ENCODE measurements at places on chromosomes 4 and X.

GRCh38 chr4:164606478-164606877, 147.5 kb upstream of the SMIM31 start:
- no peak for DNase-seq

DNA sequence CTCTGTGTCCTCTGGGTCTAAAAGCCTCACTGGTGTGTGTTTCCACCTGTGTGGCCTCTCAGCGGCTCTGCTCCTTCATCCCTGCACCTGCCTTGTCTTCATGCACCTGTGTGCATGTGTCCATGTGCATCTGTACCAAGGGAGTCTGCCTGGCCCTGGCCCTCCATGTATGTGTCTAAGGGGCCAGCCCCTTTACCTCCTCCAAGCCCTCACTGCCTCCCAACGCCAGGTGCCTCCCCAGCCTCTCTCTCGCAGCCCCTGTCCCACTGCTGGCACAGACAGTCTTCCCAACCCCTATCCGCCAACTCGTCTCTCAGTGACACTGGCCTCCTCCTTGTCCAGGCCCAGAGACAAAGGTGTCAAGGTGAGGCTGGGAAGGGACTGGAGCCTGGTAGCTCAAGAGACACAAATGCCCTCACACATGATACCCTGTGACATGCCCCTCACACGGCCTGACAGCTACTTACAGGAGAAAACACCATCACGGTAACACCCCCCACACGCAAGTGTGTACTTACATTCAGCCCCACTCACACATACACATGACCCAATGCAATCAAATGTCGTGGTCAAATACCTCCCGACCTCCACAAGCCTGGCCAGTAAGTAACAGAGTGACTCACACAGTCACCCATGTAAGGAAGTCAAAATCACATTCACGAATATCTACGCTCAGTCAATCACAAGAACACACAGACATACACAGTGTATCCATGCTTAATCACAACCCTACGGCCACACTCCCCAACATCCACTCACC, 11.4 kb downstream of the L1CAM start:
- DNase-seq: no peak

DNA sequence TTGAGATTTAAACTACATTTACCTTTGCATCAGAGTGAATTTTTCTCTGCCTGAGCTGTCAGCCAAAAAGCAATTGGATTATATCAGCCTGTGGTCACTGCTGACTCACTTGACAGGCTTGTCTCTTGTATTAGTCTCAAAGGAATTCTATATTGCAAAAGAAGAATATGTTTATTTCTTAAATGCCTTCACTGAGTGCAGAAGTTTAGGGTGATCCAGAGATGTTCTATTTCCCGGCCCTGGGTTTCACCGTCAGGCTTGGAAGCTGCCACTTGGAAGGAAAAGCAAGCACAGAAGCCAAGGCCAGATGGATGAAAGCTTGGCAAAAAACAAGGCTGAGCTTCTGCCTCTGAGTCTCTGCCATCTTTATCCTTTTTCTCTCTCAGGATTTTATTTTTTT, 80.9 kb downstream of the FAM114A1 start:
- DNase-seq: no peak

DNA sequence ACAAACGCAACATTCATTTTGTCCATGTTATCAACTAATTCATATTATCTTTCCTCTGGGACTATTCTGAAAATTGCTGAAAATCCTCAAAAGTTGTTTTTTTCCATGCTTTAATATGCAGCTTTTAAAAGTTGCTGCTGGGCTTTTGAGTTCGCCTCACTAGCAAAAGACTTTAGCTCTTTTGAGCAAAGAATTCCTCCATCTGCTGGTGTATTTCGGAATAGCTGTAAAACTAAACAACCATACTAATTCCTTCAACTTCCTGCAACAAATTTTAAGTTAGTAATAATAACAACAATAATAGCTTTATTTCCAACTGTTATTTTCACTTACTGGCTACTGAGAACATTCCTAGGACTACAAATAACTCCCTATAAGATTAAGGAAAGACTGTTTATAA, 124.5 kb upstream of the PLAC1 start:
- DNase-seq: peak; percentile 23

GRCh38 chrX:110317061-110317819, 645 bp downstream of the AMMECR1 start:
- peak; percentile 29 for DNase-seq

- peak; percentile 1 for DNase-seq
Measured at GRCh38 chr4:85681221-85681657, 206.3 kb downstream of the ARHGAP24 start.

DNA sequence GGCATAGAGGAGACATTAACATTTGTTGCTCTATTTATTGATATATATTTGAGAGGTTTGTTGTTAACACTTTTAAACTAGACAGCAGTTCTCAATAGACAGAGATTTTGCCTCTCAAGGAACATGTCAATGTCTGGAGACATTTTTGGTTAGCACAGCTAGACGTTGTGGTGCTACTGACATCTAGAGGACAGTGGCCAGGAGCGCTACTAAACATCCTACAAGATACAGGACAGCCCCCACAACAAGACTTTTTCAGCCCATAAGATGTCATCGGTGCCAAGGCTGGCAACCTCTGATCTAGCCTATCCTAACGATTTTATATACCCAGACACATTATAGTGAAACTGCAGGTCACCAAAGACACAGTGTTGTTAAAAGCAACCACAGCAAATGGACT, 18.4 kb upstream of the CTSO start:
- no peak for DNase-seq

GRCh38 chr4:186948361-186949242, 224.9 kb upstream of the FAT1 start:
- DNase-seq: no peak

- no peak for DNase-seq
Measured at GRCh38 chr4:138663883-138664282, 351.7 kb upstream of the NOCT start.

GRCh38 chr4:167424341-167425256, 190.3 kb upstream of the SPOCK3 start:
- DNase-seq: no peak

- no peak for DNase-seq
Measured at GRCh38 chr4:16229604-16230003, 3.3 kb upstream of the TAPT1 start.

DNA sequence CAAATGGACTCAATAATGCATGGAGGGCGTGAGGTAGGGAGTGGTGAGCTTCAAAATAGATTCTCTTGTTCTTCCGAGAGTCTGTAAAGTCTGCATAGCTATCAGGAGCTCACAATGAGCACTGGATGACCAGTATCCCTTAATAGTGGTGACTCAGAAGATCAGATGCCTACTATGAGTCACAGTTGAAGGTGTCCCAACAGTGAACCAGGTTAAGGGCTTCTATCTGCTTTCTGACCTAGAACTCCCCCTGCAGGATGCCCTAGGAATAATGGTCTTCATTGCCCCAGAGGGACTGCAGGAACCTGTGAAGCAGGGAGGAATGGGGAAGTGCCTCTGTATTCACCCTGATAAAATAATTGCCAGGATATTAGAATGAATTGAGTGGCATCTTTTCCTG, 22.1 kb downstream of the DGKK start:
- DNase-seq: peak; percentile 13

DNA sequence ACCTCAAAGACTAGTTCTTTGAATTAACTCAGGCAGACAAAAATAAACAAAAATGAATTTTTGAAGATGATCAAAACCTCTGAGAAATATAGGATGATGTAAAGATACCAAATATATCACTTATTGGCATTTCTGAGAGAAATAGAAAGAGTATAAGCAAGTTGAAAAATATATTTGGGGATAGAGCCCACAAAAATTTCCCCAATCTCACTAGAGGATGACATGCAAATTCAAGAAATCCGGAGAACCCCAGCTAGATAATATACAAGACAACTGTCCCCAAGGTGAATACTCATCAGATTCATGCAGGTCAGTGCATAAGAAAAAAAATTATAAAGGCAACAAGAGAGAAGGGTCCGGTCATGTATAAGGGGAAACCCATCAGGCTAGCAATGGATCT, 129.1 kb downstream of the CXXC4 start:
- no peak for DNase-seq

- DNase-seq: no peak
Measured at GRCh38 chr4:24278693-24279092, 305.7 kb downstream of the DHX15 start.

DNA sequence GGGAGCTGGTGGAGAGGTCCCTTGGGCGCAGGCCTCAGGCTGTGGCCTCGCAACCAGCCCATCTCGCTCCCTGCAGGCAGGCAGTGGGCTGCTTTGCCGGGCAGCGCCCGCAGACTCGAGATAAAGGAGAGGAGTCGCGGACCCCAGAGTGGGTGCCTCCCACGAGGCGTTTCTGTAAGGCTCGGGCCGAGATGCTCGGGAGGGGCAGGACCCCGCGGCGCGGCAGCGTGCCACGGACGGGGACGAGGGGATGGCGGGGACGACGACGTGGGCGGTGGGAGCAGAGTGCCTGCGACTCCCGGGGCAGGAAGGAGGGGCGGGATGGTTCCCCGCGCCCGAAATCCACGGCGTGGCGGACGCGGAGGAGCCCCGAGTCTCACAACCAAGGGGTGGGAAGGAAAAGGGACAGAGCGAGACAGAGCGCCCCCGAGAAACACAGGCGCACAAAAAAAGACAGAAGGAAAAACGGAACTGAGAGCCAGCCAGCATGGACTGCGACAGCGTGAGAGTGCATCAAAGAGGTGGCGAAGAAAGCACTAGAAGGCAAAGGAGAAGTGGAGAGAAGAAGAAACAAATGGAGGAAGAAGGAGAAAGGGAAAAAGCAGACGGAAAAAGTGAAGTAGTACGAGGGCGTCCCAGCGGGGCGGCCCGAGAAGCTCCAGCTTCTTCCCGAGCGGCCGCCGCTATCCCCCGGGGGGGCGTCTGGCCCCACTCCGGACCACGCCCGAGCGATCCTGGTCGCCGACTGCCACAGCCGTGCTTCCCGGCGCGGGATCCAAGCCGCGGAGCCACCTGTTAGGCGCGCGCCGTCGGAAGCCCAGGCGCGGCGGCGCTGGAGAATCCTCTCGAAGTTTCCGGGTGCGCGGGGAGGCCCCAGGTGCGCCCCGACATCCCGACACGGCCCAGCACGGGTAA, 1.5 kb downstream of the BEND4 start:
- no peak for DNase-seq

- DNase-seq: no peak
Measured at GRCh38 chrX:153476666-153477363, 6.4 kb upstream of the HAUS7 start.

- DNase-seq: no peak
Measured at GRCh38 chr4:135994360-135994759, 1537.9 kb downstream of the PCDH18 start.

- DNase-seq: no peak
Measured at GRCh38 chr4:185839194-185839712, 27.3 kb upstream of the SORBS2 start.

GRCh38 chr4:113635739-113636437, 125.7 kb downstream of the CAMK2D start:
- no peak for DNase-seq

DNA sequence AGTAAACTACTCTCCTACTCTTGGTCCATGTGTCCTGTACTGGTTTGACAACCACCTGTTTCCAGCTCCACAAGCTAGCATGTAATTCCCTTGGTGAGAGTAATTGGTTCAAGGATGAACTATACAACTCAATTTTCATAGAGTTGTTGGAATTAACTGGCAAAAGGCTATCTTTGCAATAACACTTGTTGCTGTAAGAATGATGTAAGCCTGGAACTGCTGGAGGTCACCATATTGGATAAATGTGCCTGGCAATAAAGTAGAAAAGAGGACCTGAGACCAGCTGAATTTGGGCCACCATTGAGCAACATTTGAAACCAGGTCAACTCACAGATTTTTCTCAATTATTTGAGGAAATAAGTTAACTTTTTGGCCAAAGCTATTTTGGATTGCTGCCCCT, 175.5 kb downstream of the CAMK2D start:
- DNase-seq: no peak

DNA sequence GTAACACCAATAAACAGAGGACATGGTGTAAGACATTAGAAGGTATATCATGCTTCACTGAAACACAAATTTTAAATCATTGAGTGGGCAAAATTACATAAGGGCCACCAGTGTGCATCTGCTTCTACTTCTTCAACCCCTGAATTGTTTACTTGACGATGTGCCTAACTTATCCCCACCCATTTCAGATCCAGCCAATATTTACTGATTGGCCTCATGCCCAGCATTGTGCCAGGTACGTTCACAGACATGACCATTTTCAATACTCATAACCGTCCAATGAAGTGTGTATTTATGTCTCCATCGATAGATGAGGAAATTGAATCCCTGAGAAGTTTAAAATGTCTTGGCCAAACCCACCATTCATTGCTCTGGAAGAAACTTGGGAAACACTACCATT, 208.3 kb upstream of the MID1 start:
- no peak for DNase-seq

DNA sequence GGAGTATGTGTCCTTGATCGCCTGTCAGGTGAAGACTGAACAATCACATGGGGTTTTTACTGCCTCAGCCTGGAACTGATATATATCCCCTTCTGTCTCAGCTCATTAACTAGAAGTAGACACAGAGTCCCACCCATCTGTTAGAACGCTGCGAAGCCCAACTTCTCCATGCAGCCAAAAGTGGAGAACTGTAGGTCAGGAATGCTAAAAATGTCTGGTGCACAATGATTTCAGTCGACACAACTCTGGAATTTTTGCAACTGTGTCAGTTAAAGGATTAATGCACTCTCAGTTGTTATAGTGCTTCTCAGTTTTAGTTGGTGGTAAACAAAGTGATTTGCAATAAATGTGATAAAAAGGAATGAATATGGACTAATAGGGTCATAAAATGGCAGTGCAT, 287.2 kb downstream of the INPP4B start:
- no peak for DNase-seq

DNA sequence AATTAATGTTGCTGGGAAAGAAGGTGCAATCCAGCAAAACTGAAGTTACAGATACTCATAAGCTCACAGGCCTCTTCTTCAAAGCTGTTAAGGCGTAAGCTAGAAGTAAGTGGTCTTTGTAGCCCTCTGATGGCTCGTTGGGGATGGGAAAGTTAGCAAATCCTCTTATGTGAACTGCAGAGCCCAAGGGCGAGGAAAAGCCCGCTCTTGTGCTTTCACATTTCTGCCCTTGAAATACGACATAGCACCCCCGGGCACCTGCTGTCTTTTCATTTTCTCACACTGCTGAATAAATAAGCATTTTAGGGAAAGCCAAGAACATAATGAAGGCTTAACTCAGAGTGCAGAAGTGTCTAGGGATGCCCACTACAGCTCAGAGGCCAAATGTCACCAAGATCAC, 73.1 kb upstream of the SORBS2 start:
- DNase-seq: no peak

DNA sequence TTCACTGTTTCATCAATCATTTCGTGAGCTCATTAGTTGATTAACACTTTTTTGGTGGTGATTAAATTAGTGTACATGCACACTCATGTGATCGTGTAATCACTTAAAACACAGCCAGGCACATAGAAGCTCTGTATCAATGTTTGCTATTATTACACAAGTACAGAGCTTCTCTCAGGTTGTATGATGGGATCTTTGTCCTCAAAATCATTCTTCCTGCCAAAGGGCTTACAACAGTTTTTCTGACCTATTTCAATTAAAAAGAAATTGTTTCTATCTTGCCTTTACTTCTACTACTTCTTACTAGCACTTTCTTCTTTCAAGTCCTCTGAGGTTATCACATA, 145.1 kb downstream of the AMELX start:
- DNase-seq: no peak

All from CD4-positive, alpha-beta T cell treated with Interleukin-17A for 1 hour (primary cell).